ENCODE measurements at places on chromosomes 5 and 9. TPM values are rescaled to one million over a fixed set of nuclear protein-coding genes. Genes with fewer than 3 reads are reported as not detected.

Gene FAM78A
- total RNA-seq: 1.0 TPM

Gene FOXD4
- 0.13 TPM for total RNA-seq

Gene KLHL9
- 26.8 TPM for total RNA-seq

Gene PCDHGA1
- total RNA-seq: 0.68 TPM

Gene NRARP
- total RNA-seq: 8.4 TPM

Gene FGF1
- total RNA-seq: 12.1 TPM

Gene CHSY3
- total RNA-seq: 1.7 TPM

Gene ARHGEF37
- total RNA-seq: 5.5 TPM

Gene NIPAL4
- total RNA-seq: 22.7 TPM

Gene EPB41L4B
- total RNA-seq: 11.0 TPM

Gene HNRNPK
- total RNA-seq: 691 TPM

Gene SLCO4C1
- 1.5 TPM for total RNA-seq

Gene PCDHGA8
- total RNA-seq: 1.0 TPM

Gene SLC25A2
- not detected for total RNA-seq

Gene PLAA
- 34.8 TPM for total RNA-seq

Data from kidney epithelial cell (primary cell).